ENCODE measurements at places on chromosomes 16 and 17.

GRCh38 chr16:67814567-67814966, 7.9 kb downstream of the TSNAXIP1 start:
- DNase-seq, result no peak

DNA sequence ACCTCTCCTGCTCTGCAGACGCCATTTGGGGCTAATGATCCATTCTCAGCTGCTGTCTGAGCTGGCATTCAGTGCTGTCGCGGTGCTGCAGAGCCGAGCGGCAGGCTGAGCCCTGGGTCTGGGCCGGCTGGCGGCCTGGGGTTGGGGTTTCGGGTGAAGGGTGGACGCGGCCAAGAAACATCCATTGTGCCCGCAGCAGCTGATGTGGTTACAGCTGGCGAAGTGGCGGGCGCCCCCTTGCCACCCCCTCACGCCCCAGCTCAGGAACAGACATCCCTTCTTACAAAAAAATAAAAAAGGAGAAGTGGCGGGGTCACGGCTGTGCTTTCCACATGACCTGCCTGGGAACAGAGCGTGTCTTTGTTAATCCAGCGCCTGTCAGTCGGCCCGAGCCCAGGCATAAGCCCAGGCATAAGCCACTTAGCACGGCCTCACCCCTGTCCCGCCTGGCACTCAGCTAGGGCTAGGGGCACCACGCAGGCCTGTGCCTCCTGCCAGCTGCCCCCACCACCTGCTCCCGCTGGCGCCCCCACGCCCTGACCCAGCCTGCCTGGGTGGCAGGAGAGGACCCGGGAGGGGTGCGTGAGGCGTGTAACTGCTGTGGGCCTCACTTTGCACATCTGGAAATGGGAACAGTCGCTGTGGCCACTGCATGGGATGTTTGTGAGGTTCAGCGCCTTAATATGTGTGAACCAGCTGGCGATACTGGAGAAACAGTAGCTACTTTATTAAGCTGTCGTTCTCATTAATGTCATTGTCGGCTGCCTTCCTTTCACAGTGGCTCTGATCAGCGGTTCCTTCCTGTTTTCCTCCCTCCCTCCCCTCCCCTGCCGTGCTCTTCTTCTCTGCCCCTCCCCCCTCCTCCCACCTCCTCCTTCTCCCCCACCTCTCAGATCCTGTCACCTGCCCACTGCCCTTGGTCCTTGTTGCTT, 197.7 kb upstream of the CIBAR2 start:
- DNase-seq, result peak; percentile 37

DNA sequence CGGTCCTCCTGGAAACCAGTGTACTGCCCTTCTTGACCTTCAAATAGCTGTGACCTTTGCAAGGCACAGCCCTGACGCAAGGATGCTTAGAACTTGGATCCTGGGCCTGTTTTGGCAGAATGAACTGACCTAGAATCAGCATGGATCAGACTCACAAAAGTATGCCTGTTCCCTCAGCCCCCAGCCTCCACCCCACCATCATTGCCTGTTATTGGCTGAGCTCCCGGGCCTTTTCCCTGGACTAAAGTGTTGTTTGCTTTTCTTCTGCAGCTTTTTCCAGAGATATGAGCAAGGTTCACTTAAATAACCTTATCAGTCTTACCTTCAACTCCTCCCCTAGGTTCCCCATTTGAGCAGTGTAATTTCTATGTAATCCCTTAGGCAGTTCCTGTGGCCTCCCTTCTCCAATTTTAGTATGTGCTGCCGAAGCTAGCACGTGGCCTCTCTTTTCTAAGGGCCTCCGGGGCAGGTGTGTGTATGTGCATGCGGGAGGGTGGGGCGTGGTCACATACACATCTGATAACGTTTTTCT, 347.4 kb downstream of the MAF start:
- no peak for DNase-seq

- DNase-seq, result no peak
Measured at GRCh38 chr16:21267298-21267697, 10.8 kb downstream of the CRYM start.

DNA sequence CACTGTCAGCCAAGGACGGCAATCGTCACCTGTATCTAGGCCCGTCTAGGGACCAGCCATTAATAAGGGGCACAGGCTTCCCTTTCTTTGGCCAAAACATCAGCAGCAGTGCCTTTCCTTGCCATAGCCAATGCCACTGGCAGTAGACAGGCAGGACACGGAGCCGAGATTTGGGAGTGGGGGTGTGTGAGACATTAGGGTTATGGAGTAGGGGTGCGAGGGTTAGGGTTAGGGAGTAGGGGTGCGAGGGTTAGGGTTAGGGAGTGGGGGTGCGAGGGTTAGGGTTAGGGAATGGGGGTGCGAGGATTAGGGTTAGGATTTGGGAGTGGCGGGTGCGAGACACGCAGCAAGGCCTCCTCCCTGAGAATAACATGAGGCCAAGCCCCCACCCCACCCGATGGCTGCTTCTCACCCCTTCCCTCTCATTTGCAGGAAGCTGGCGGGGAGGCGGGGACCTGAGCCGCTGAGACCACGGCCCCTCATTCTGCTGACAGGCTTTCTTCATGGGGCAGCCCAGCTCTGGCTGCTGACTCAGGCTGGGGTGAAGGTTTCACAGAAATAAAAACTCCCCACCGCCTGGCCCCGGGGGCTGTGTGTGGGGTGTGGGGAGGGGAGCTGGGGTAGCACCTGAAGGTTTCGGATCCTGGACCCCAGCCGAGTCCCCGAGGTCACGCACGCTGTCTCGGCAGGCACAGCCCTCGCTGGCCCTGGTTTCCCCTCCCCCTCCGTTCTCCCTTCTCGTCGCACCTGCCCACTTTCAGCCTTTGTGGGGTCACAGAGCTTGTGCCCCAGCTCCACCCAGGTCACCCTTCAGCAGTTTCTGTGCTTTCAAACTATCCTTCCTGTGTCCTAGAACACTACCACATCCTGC, 93.8 kb downstream of the PGS1 start:
- DNase-seq, result no peak
